ENCODE measurements at places on chromosomes 3 and 15.

GRCh38 chr3:174098746-174099145, 701.2 kb downstream of the NLGN1 start:
- no peak for DNase-seq

DNA sequence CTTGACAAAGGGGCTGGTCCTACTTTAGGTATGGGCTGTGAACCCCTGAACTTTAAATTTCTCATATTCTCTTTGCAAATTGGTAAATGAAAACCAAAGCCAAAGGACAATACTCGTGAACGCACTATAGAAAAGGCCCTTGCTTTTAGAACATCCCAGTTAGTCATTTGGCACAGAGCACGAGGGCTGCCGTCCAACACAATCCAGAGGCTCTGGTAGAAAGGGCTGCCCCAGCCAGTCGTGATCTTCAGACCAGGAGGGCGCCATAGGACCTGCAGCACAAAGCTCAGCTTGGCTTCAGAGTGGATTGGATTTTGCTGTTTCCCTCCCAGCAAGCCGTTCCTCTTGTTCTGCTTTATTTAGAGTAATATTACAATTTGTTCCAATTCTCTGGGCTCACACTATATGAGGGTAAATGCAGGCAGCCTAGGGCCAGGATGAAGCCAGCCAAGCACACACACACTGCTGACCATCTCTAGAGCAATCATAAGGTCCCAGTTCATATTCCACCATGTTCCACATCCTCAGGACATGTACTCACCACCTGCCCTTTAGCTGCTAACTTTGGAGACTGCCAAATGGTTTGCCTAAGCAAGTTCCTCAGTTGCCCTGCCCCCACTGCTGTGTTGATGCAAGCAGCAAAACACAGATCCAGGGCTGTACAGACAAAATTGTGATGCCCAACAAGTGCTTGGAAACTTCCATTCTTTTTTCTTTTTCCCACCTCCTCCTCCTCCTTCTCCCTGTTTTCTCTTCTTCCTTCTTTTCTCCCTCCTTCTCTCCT, 6.0 kb upstream of the BFSP2 start:
- peak; percentile 42 for DNase-seq

- no peak for DNase-seq
Observed at GRCh38 chr3:152595975-152596821, 238.7 kb upstream of the P2RY1 start.

DNA sequence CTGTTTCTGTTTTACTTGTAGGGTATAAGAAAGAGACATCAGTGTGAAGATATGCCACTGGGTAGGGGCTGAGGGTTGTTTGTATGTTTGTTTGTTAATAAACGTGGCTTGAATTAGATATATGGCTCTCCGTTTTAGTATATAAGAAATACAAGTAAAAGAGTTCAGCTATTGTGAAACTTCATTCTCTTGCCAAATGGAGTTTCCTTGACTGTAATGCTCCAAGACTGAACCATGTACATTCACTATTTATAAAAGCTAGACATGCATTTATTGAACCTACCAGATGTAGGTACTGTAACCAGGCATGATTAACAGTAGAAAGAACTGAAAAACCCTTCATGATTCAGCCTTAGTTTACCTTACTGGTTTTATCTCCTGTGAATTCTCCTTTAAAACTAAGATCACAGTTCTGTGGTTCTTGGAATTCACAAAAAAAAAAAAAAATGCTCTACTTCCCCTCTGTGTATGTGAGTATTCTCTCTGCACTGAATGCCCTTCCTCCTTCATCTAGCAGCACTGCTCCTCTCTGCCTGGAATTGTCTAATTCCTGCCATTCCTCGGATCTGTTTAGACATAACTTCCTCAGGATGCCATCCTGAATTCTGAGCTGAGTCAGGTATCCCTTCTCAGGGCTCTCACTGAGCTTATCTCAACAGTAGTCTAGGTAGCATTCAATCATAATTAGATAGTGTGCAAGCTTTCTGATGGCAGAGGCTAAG, 504.4 kb downstream of the FHIT start:
- DNase-seq = no peak

- DNase-seq = no peak
Observed at GRCh38 chr3:129989414-129989813, 14.9 kb downstream of the TRH start.
